ENCODE measurements at places on chromosomes 16 and 17. TPM values are rescaled to one million over a fixed set of nuclear protein-coding genes. Genes with fewer than 3 reads are reported as not detected.
A peak's percentile ranks its signal among the peaks of the same experiment; 100 is the strongest.

DNA sequence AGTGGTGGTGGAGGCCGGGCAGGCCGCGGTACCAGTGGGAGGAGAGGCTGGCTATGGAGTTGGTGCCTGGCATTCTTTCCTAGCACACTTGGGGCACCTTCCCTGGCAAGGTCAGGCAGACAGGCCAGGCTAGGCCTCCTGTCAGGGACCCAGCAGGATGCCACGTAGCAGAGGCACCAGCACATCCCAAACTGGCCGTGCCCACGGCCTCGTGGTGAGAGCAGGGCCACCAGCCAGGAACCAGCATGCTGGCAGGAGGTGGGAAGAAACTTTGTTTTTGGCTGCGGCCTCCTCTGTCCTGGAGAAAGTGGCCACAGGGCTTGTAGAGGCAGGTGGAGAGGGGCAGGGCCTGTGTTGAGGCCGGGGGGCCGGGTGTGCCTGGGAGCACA, 57.6 kb upstream of the CBFA2T3 start:
- no peak for DNase-seq

GRCh38 chr17:77107506-77108433, 33.0 kb upstream of the SEC14L1 start:
- DNase-seq: peak; percentile 67

- DNase-seq: no peak
Measured at GRCh38 chr17:27529230-27529796, 73.1 kb downstream of the KSR1 start.

DNA sequence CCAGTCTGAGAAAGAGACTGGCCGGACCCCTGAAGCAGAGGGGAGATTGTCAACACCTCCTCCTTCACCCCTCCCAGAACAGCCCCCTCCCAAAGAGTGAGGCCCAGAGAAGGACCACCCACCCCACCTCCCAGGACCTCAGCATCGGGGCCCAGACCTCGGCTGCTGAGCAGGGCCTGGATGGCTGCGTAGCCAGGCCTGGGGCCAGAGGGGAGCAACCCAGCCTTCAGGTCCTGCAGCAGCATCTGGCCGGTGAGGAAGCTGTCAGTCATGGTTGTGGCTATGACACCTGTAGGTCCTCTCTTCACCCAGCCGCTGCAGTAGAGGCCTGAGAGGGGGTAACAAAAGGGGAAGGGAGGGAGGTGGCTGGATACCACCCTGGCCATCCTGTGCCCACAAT, 3.2 kb upstream of the GRIN2C start:
- DNase-seq: no peak

DNA sequence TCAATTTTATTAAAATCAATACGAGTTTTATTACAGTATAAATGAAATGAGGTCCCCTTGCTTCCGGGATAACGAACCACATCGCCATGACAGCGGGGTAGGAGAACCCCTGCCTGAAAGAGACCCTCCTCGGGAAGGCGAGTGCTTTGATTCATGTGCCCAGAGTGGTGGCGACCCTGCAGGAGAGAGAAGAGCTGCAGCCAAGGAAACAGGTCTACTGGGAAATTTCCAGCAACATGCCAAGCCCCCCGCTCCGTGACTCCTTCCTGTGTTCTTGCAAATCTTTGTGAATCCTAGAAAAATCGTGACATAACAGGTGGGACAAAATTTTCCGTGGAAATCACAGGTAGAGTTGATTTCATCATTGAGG, 162.5 kb downstream of the WSCD1 start:
- no peak for DNase-seq

- no peak for DNase-seq
Measured at GRCh38 chr17:45127548-45128300, 4.6 kb downstream of the PLCD3 start.

DNA sequence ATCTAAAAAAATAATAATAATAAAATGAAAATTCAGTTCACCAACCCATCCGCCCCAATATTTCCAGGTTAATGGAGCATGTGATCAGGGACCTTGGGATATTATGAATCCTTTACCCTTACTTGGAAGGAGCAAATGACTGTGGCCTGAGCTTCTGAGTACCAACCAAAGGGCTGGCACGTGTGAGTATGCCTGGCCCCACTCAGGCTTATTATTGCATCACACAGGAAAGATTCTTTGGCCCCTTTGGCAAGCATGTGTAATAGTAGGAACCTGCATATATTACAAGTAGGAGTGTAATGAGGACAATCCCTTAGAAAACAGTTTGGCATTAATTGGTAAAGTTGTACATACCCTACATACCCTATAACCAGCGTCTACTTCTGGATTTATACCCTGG, 7.2 kb upstream of the C17orf78 start:
- no peak for DNase-seq

- no peak for DNase-seq
Measured at GRCh38 chr16:8851761-8852403, 16.9 kb downstream of the CARHSP1 start.

DNA sequence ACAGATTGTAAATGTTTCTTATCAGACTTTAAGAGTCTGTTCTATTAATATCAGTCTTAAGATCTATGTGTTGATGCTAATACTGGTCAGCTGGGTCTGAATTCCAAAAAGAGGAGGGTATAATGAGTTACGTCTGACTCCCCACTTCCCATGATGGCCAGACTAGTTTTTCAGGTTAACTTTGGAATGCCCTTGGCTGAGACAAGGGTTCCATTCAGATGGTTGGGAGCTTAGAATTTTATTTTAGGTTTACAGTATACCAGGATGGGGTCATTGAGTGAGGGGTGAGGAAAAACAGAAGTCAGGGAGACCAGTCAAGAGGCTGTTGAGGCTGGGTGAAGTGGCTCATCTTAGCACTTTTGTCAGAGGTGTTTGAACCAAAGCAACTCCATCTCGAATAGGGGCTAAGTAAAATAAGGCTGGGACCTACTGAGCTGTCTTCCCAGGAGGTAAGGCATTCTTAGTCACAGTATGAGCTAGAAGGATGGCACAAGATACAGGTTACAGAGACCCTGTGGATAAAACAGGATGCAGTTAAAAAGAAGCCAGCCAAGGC, 2.9 kb upstream of the TMEM231 start:
- DNase-seq: no peak

- no peak for DNase-seq
Measured at GRCh38 chr17:4032245-4032644, 68.0 kb upstream of the ATP2A3 start.

TM4SF5 gene
- not detected for total RNA-seq

- DNase-seq: no peak
Measured at GRCh38 chr17:45995627-45996270, 3.3 kb upstream of the STH start.

DNA sequence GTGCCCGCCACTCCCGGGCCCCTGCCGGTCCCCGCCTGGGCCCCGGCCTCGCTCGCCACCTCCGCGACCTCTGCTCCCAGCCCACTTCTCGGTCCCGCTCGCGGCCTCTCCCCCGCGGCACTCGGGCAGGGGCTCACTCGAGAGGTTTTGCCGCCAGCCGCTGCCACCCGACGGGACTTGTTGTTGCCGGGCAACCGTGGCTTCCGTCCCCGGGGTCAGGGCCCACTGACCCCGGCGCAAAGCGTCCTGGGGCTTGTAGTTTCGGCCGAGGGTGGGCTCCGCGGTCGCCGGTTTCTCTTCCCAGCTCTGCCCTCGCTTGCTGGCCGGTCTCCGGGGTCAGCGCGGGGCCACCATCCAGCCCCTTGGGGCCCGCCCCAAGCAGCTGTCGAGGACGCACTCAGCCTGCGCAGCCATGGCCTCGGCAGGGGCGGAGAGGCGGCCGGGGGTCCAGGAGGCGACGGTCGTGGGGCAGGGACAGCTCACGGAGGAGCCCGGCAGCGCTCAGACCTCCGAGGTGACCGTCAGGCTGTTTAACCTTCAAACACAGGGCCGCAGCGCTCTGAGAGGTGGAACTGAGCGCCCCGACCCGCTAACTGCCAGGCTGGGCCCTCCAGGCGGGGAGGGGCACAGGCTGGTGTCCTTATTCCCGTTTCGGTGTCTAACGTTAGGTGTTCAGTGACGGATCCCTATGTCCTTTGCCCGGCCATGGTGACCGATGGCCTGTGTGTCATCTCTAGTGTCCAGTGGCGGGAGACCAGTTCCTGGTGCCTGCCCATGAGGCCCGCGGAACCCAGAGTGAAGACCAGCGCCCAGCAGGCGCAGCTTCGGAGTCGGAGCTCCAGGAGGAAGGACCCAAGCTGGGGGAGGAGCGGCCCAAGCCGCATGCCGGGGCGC, at the start of the genes C16orf86 and ENKD1:
C16orf86 (plus strand) TSS at position 256 of the 894 bp plus-strand sequence; CDS start at position 413, 157 bp downstream.
ENKD1 (minus strand) TSS at position 192 of the 894 bp plus-strand sequence. CDS start 308 bp downstream, outside the sequence.
- DNase-seq: peak; percentile 88

- DNase-seq: no peak
Measured at GRCh38 chr16:49851468-49851787, 4.5 kb downstream of the ZNF423 start.

DNA sequence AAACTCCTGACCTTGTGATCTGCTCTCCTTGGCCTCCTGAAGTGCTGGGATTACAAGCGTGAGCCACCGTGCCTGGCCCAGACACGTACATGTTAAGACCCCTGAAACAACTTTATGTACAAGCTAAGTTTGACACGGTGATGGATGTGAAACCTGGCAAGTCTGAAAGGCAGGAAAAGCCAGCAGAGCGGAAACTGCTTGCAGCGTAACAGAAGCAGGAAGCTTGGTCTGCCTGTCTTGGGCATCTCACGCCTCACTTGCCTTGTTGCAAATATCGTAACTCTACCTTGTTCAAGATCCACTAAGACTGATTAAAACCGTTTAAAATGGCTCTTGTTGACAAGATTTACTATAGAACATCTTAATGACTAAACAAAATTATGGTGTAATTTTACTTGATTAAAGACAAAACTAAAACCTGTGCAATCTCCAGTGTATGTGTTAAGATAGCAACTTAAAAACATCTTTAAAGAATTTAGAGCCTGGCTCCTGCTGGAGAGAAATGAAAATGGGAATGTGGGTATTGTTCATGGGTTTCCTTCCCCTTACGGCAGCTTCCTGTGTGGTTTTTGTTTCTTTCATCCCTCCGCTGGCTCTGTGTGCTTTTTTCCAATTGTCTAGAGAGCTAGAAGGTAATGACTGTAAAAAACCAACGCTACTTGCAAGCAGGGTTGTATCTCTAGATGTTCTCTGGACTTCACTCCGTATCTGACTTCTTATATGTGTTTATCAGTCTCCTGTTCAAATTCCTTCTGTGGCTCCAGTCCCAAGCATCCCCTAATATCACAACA, 477.6 kb downstream of the XYLT1 start:
- no peak for DNase-seq

PITPNM3 gene
- 0.70 TPM for total RNA-seq

- no peak for DNase-seq
Measured at GRCh38 chr17:59026176-59026939, 80.3 kb downstream of the TRIM37 start.

NMRAL1 gene
- 33.0 TPM for total RNA-seq

DNA sequence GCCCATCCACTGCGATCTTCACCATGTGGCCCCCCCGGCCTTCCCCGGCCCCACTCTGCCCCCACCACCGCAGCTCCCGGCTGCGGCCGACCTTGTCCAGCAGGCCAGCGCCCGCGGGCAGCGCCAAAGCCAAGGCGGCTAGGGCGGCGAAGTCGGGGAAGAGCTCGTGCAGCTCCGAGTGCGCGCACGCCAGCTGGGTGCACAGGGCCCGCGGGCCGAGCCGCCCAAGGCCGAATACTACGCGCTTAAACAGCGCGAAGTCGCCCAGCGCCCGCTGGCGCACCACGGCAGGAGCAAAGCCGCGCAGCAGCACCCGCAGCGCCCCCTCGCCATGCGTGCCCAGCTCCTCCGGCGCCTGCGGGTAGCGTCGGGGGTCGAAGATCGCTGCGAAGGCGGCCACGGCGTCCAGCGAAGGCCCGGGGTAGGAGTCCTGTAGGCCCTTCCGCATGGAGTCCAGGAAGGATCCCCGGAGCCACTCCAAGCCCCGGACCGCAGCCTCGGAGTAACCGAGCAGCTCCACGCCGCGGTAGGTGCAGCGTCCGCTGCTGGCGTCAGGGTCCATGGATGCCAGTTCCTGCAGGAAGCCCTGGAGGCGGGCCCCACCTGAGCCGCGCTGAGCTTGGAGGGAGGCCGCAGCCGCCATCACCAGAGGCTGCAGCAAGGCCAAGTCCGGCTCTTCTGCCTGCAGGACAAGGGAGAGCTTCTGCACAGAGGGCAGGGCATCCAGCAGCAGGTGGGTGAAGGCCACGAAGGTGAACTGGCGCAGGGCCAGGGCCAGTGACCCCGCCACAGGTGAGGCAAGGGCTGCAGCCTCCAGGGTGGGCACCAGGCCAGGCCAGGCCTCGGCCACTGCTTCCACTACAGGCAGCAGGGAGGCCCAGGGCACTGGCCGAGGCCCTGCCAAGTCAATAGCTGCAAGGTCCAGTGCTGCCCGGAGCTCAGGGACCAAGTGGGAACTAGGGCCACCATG, 10.3 kb downstream of the C17orf113 start:
- DNase-seq: no peak
